ENCODE measurements at places on chromosomes 12 and 14.

- no peak for DNase-seq
Observed at GRCh38 chr14:101587441-101587911, 26.2 kb downstream of the DIO3 start.

DNA sequence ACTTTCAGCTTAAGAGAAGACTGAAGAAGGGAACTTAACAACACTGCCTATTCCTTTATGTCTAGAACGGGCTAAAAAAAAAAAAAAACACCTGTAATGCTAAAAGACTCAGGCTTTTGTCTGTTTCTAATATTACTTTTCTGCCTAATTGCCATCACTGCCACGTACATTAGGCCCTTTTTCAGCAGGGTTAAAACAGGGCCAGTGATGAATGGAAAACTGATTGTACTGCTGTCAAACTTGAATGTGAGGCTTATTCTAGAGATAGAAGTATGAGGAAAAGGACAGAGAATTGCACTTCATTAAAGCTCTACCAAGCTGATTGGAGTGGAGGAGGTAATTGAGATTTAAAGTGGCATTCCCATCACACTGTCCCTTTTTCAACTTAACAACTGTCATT is 535.8 kb downstream of the PRKD1 start:
- no peak for DNase-seq

- DNase-seq, result no peak
Observed at GRCh38 chr12:102429211-102430154, 50.9 kb downstream of the IGF1 start.

GRCh38 chr12:3097186-3097804 is 20.1 kb downstream of the TSPAN9 start:
- DNase-seq, result no peak

GRCh38 chr12:78118486-78118885 is 287.8 kb downstream of the NAV3 start:
- no peak for DNase-seq

- no peak for DNase-seq
Observed at GRCh38 chr12:92062539-92063493, 82.8 kb downstream of the BTG1 start.

DNA sequence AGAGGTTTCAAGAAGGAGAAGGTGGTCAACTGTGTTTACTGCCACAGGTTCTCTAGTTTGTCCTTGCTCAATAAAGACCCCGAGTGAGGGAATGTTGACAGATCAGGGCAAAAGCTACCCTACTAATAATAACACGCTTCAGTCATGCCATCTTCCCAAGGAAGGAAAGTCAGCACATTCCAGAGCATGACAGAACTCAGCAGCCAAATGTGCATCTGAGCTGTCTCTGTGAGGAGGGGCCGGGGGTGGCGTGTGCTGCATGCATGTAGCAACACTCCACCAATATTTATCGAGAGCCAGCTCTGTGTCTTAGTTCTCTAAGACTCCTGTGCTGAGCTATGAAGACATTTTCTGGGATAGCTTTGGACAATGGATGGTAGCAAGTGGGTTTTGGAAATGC is 260.4 kb downstream of the DPF3 start:
- DNase-seq, result no peak

- DNase-seq, result no peak
Observed at GRCh38 chr14:94030571-94030970, 4.4 kb downstream of the OTUB2 start.

DNA sequence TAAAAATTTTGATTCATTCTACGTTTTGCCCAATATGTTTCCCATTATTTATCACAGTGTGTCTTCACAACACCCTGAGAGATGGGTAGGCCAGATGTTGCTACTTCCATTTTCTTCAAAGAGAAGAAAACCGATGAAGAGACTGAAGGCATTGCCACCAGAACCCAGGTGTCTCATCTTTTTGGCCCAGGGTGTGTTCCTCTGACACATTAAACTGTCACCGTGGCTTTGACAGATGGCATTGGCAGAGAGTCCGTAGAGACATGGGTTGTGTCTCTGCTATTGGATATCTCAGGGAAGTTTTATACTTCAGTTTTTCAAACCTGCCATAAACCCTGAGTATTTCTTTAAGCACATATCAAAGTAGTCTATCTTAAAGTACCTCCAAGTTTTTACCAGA is 11.3 kb upstream of the NUDT4 start:
- DNase-seq, result no peak

- no peak for DNase-seq
Observed at GRCh38 chr14:68606176-68606575, 186.7 kb downstream of the ZFP36L1 start.

Measured in activated CD4-positive, CD25-positive, alpha-beta regulatory T cell treated with anti-CD3 and anti-CD28 coated beads, Interleukin-2, amount 50 U/mL, for 16 hours (primary cell).